ENCODE measurements at places on chromosomes 1 and 21.

GRCh38 chr1:92858564-92859399 lies 26.9 kb downstream of the RPL5 start:
- peak; percentile 59 for DNase-seq

DNA sequence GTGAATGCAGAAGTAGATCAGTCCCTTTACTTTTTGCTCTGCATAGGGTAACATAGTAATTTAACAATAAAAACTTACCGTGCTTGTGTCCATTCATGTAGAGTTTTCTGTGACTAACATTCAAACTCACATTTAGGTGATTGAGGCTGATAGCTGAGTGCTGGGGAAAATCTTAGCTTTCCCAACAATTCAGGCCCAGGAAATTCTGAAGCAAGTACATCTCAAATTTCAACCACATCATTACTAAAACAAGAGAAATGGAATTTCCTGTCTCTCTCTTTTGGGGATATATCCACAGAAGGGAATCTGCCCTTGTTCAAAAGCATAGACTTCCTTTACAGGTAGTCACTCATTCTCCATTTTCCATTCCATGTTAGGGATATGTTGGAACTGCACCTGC lies 33.1 kb upstream of the C1orf146 start:
- DNase-seq = no peak

- no peak for DNase-seq
Measured at GRCh38 chr1:157653494-157653873, 47.1 kb downstream of the FCRL3 start.

DNA sequence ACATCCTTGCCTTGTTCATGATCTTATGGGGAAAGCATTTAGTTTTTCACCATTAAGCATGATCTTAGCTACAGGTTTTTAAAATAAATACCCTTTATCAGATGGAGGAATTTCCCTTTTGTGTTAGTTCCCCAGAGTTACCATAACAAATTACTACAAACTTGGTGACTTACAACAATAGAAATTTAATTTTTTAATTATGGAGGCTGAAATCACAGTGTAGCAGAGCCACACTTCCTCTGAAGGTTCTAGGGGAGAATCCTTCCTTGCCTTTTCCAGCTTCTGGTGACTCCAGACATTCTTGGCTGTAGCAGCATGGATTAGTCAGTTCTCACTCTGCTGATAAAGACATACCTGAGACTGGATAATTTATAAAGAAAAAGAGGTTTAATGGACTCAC lies 18.5 kb downstream of the MIGA1 start:
- no peak for DNase-seq

GRCh38 chr21:35350965-35351364 lies 301.9 kb upstream of the RUNX1 start:
- DNase-seq = no peak

GRCh38 chr1:27542463-27543273 lies 52.7 kb upstream of the WASF2 start:
- peak; percentile 93 for DNase-seq

DNA sequence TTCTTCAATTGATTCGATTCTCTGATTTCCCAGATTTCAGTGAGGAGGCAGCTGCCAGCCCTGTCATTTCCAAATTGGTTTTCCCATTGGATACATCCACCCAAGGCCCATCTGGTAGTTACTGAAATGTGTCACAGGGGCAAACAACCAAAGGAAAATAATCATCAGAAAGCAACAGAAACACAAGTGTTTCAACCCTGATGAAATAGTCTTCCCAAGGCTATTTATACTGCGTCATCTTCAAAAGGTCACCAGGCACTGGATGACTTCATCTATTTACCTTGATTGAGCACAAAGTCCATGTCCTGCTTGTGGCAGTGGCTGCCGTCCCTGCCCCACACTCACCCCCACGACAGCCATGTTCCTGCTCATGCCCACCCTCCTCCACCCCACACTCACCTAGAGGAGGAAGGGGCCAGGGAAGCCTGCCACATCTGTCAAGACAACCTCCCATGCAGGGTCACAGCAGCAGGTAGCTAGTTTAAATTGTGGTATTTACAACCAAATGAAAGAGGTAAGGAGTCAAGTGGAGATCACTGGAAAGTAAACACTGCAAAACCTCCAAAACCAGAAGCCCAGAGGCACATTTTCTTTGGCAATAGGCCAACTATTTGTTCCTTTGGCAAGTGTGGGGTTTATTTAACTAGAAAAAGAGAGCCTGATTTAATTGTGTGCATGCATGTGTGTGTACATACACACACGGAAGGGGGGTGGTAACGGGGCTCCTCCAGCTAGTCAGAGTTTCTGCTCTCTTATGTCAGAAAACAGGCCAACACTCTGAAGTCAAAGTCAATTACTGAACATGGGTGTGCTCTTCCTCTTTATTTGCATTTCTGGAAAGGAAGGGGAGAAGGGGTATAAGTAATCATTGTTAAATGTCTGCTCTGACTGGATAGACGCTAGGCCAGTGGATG lies 49.5 kb upstream of the RAB4A start:
- DNase-seq = peak; percentile 84

DNA sequence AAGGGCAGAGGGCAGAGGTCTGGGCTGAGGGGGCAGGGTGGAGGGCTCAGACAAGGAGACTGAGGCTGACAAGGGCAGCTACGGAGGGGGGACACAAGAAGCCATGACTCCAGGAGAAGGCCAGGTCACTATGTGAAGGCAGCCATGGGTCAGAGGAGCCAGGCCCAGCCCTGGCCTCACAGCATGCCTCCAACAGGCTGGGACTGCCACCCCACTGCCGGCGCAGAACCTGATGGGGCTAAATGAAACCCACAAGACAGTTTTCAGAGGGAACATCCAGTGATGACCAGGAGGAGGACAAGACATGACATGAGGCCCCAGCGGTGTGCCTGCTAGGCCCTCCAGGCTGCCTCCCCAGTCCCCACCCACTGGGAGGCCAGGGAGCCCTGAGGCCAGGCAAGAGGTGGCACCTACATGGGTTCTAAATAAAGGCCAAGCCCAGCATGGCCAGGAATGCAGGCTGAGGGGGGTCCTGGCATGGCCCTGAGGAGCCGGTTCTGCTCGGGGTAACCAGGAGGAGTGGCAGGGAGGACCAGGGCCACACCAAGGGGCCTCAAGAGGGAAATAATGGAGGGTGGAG lies 27.3 kb upstream of the LSS start:
- no peak for DNase-seq

- DNase-seq = no peak
Measured at GRCh38 chr1:99551812-99552614, 93.9 kb upstream of the PALMD start.

DNA sequence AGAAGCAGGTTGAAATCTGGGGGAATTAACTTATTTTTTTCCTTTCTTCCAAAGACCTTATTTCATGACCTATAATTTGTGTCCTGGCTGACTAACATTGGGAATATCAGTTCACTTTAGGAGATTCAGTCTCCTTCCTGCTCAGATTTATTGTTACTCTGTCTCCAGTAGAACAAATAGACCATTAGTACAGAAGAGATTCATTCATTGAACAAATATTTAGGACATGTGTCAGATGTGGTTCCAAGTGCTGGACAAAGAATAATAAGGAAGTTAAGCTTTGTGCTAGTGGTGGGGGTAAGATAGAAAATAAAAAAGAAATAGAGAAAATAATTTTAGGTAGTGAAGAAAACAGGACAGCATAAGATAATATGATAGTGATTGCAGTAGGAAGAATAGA lies 20.3 kb downstream of the ZMYM4 start:
- DNase-seq = no peak

DNA sequence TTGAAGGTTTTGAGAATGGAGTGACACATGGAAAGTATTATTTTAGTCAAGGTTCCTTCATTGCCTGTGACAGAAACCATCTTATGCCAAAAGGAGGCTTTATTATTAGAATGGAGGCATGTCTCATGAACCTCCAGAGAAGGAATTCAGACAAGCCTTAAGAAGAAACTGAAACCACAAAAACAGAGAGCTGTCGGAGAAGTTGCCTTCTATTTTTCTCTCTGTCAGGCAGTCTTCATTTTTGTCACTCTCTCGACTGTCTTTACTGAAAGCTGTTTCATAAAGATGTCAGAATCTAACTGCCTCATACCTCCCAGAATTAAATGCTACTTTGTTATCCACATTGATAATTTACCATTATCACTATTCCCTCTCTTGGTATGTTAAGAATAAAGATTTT lies 434.7 kb upstream of the ADGRL4 start:
- no peak for DNase-seq

DNA sequence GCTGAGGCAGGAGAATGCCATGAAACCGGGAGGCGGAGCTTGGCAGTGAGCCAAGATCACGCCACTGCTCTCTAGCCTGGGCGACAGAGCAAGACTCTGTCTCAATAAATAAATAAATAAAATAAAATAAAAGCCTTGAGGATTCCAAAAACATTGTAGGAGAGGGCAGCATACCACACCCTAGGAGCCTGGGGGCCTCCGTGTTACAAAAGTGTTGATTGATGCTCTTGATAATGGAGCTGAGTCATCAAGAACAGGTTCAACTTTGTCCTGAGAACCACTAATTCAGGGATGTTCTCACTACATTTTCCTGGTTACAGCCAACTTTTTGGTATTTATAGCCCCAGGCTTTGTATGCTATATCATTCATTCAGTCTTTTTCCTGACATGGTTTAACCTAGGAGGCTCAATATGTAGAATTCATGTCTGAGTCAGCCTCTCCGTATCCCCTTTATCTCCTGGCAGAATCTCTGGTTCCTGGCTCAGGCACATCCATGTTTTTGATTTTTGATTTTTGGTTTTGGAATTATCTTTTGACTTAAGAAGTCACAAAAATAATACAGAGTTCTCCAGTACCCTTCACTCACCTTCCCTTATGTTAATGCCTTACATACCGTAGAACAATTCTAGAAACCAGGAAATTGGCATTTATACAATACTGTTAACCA lies 69.4 kb downstream of the LRRC8D start:
- no peak for DNase-seq

DNA sequence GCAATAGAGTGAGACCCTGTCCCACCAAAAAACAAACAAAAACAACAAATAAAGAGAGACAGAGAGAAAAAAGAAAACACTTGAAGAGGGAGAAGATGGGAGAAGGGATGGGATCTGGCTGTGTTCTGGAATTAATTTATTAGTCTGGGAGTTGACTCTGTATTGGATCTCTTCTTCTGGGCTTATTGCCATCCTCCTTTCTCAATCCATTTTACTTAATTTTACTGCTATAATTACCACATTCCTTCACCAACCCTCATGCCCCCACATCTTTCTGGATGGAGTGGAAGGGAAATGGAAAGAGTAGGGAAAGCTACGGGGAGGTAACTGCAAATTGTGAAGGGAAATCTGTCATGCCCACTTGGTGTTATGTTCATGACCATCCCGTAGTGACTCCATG lies 42.9 kb downstream of the FMN2 start:
- no peak for DNase-seq

- DNase-seq = no peak
Measured at GRCh38 chr1:1628754-1629429, 3.1 kb upstream of the MMP23B start.

GRCh38 chr1:72564749-72565148 lies 282.4 kb upstream of the NEGR1 start:
- DNase-seq = no peak

DNA sequence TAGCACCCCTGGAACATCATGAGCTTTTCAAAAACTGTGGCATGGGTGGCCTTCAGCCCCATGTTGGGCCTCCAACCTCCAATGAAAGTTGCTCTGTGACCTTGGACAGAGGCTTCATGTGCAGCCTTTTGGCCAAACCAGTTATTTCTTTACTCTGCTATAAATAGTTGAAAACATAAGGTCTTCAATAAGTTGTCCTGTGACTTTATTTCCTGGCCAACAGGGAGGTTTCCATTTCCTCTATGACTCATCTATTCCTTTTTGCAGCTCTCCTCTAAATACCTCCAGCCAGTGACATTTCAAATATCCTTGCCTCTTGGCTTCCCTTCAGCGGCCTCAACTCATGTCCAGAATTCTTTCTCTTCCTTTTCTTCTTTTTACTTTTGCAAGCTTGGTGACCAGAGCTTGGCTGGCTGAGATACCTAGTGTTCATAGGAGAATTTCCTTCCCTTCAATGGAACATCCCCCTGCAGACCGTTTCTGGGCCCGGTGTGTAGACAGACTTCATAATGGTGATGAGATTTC lies 22.7 kb upstream of the TRIM67 start:
- no peak for DNase-seq

DNA sequence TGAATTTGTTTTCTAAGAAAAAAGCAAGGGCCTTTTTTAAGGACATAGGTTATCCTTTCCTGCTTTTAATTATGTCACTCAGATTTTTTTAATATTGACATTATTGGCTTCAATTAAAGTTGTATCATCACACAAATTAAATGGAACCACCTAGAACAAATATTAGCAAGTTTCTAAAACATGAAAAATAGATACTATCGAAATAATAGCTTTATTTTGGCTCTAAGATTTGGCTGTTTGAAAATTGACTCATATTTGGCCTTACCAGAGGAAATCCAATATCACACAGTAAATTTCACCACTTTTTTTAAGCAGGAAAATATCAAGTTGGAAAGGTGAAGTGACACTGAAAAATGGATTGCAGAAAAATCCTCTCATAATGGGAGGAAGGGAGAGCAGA lies 9.2 kb downstream of the DNASE2B start:
- no peak for DNase-seq

- DNase-seq = peak; percentile 56
Measured at GRCh38 chr1:115229016-115229415, 109.0 kb downstream of the NGF start.

DNA sequence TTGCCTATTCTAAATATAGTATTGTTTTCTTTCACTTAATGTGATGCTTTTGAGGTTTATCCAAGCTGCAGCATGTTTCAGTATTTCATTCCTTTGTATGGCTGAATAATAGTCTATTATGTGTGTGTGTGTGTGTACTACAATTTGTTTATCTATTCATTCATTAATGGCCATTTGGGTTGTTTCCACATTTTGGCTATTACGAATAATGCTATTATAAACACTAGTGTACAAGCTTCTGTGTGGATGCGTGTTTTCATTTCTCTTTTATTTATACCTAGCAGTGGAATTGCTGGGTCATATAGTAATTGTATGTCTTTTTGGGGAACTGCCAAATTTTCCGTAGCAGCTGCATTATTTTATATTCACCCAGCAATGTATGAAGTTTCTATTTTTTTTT lies 15.0 kb upstream of the THEM5 start:
- DNase-seq = no peak

DNA sequence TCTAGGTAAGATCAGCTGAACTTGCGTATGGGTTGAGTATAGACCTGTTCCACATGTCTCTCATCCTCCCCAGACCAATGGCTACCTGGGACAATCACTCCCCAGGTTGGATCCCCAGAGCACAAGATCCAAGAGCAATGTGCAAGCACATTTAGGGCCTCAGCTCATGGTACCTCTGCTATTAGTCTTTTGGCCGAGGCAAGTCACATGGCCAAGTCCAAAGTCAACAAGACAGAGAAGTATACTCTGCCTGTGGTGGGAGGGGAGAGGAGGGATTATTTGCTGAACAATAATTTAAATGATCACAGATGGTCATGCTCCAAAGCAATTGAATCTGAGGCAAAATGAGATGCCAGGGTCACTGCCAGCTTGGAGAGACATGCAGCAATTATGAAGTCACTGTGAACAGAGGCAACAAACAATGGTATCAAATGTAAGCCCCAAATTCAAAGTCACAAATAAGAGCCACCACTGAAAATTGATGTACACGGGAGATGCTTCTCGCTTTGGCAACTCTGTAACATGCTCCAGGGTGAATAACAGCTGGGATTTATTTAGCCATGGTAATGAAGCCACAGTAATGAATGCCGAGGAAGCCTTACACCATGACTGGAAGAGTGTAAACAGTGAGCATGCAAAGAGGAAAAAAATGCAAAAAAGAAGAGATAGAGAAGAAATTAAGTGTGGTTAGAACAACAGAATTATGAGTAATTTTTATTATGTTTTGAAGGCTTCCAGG lies 149.1 kb downstream of the ZNF281 start:
- DNase-seq = no peak

- DNase-seq = no peak
Measured at GRCh38 chr1:150829751-150830150, 21.7 kb upstream of the CTSK start.

Measured in DMS79 (cell line).